Thoracic aorta (tissue), 2 donors: ENCODE measurements at places on chromosomes 16 and 17. TPM values are rescaled to one million over a fixed set of nuclear protein-coding genes. Genes with fewer than 3 reads are reported as not detected.

DNA sequence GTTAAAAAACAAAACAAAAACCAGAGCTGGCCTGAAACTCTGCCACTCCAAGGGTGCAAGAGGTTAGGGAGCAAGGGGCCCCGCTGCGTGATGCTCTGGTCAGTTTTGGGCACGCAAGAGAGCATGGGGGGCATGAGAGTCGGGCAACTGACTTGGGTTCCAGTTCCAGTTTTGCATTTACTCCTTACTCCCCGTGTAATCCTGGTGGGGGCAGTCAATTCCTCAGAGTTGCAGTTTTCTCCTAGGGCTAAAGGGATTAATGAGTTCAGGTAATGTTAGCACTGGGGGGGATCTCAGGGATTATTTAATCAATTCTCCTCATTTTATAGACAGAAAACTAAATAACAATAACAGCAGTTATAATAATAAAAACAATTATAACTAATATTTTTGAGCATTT, 72.9 kb upstream of the PMFBP1 start:
- H3K36me3 ChIP-seq = no peaks in the 10 kb centered on the region

- H3K27ac ChIP-seq = peak overlapping the region; percentile 53
- H3K27me3 ChIP-seq = no peaks in the 10 kb centered on the region
- H3K4me1 ChIP-seq = peaks cover 10% of the 10 kb centered on the region
Measured at GRCh38 chr17:82899941-82900340, 60.1 kb upstream of the ZNF750 start.

DNA sequence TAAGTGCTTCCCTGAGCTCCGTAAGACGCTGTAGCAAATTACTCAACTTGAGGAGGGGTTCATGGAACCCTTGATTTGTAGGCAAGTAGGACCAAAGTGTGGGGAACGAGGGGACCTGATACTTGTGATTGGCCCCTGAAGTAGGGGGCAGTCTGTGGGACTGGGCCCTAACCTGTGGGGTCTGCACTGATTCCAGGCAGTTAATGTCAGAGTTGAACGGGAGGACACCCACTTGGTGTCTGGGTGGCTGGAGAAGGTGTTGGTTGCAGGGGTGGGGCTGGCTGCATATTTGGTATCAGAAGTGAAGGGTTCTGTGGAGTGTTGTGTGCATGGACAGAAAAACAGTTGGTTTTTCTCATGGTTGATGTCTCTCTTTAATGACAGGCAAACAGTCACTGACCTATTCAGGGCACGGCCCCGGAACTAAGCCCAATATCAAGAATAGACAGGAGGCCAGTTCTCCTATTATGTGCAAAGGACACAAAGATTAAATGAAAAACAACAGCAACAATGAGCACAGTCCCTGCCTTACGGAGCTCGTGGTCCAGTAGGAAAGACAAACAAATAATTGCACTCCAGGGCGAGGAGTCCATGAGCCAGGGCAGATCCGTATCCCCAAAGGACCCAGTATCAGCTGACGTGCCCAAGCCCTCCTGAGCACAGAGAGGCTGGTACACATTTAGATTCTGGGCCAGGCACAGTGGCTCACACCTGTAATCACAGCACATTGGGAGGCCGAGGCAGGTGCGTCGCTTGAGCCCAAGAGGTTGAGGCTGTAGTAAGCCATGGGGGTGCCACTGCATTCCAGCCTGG, 19.2 kb downstream of the MXRA7 start:
- H3K36me3 ChIP-seq = no peaks in the 10 kb centered on the region
- DNase-seq = no peak
- peaks cover 33% of the 10 kb centered on the region for H3K4me1 ChIP-seq
- H3K4me3 ChIP-seq = no peak overlapping the region
- H3K27ac ChIP-seq = no peak overlapping the region

DNA sequence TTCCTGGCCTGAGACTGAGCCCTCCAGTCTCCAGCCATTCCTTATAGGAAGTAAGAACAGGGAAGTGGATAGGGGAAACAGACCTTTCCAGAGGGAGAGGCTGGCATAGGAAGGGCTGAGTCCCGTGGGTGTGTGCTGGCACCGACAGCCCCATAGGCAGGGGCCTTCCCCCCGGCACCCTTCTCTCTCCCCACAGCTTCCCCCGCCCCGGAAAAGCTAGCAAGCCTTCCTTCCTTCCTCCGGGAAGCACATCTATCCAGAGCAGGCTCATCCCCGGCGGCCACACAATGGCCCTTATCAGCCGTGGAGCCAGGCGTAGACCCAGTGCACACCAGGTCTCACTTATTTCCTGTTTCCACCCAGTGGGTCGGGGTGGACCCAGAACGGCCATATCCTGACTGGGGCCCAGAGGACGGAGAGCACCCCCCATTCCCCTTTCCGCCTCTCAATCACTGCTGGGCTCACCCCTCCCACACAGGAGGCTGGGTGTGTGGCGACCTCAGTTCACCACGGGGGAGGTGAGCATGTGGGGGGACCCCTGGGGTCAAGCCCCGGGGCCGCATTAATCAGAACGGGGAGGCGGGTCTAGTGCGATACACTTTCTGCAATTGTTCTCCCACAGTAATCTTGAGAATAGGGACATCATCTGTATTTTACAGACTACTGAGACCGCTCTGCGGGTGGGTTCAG, 950 bp upstream of the MYO1C start:
- DNase-seq = no peak
- H3K4me1 ChIP-seq = peaks cover 72% of the 10 kb centered on the region
- H3K36me3 ChIP-seq = peaks cover 22% of the 10 kb centered on the region
- no peak overlapping the region for H3K4me3 ChIP-seq
- peak overlapping the region; percentile 84 for H3K27ac ChIP-seq
- H3K27me3 ChIP-seq = no peaks in the 10 kb centered on the region

DNA sequence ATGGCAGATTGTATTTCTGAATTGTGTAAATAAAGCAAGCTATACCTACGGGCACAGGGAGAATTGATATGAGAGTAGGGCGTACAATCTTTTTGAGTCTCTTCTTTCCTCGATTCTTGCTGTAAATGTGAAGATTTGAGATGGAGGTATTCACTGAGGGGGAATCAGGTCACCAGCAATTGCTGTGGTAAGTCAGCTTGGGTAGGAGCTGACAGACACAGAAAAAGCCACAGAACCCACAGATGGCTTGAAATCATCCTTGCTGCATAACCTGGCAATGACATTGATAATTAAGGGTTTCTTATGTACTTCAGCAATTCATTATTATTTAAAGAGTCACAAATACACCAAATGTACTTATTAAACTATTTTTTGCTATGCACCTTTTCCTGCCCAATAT, 164.2 kb downstream of the CNTNAP4 start:
- no peak overlapping the region for H3K4me3 ChIP-seq
- no peaks in the 10 kb centered on the region for H3K27me3 ChIP-seq
- H3K4me1 ChIP-seq = no peaks in the 10 kb centered on the region
- H3K36me3 ChIP-seq = no peaks in the 10 kb centered on the region

Gene NPIPB6
- 8.2 TPM for total RNA-seq
